Activated CD4-positive, alpha-beta T cell treated with anti-CD3 and anti-CD28 coated beads, Interleukin-2, Interleukin-4, amounts not matched to agents 100 ng/mL and 50 ng/mL, durations not matched to agents 16 hours and 8 hours (primary cell): ENCODE measurements at places on chromosomes 16 and 17.

- DNase-seq: no peak
These were observed 4.8 kb downstream of the TMEM170A start for GRCh38 chr16:75459691-75460090.

DNA sequence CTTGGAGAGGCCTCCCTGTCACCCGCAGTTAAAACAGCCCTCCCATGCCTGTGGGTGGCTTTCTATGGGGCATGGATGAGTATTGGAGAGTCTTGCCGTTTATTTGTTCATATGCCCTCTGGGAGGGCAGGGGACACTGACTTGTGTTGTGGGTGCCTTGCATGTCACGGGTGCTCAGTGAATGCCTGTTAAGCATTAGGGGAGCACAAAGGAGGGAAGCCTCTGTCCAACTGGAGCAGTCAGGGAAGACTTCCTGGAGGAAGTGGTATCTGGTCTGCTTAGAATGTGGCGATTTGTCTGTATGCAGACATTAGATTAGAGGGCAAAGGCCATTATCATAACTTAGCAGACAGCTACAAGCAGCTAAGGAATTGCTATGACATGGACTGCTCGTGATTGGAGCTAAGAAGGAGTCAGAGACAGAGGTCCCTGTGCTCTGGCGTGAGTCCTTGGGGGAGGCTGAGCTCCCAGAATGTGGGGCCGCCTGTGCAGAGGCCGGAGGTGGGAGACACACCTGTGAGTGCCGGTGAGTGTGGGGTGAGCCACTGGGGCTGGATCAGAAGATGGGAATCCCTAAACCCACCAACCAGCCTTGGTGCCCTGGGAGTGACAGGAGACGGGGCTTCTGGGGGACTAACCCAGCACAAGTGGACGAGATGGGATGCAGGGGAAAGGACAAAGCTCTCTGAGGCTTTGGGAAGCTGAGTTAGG is 286.1 kb downstream of the SEC14L1 start:
- no peak for DNase-seq

GRCh38 chr16:15493466-15494180 is 59.2 kb downstream of the BMERB1 start:
- no peak for DNase-seq

DNA sequence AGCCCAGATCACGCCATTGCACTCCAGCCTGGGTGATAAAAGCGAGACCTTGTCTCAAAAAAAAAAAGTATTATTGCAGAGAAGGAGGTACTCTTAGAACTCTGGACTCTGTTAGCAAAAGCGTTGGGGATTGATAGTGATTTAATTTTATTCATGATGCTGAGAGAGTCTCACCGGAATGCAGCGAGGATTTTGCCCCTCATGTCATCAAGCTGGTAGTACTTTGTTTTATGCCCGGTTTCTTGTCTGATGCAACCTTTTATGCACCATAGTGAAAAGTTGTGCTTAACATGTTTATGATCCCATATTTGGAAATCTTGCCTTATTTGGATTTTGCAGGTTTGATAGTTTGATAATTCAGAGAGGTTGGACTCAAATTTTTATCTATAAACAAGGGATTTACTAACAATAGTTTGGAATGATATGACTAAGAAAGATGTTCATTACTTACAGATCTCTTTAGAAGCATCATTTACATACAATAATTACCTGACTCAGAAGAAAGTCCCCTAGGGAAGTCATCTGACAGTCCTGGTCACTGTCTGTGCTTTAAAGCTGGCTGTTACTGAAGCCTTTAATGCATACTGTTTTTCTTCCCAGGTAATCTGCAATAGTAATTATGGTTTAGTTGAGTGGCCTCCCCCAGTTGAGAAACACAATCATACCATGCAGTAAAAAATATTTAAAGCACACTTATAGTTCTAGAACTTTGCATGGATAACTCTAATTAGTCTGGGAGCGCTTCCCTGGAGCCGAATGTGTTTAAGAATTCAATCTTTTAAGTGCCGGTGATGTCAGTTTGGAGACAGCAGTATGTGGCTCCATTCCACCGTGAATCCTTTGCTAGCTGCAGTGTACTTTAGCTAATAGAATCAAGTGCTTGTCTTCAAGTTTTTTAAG is 120.9 kb downstream of the PRKCA start:
- DNase-seq: no peak

DNA sequence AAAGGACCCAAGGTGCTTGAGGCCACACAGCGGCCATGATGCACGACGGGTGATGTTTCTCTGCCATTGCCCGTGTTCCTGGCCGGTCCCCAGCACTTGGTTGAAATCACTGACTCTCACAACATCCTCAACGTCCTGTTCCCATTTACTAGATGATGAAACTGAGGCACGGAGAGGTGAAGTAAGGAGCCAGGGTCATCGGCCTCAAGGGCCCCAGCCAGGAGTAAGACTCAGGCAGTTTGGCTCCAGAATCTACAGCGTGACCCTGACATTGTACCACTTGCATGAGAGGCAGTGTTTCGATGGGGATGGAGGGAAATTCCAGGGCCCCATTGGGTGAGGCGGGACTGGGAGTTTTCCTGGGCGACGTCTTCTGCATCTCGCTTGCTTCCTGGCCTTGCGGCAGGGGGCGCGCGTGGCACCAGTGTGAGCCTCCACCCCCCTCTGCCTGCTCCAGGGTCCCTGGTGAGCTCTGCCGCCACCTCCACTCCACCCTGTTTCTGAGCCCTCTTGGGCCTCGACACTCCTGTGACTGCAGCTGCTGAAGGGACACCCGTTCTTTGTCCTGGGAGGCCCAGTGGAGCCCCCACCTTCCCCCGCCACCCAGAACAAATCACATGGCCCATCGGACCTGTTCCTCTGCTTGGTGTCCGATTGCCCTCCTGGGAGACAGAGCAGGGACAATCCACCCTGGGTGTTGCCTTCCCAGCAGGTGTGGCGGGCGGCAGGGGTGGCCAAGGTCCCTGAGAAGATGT is 133.0 kb upstream of the GSE1 start:
- DNase-seq: no peak
